ENCODE measurements at places on chromosomes 1 and 21.

- DNase-seq, result no peak
These were observed 24.4 kb downstream of the EFCAB7 start for GRCh38 chr1:63547621-63548294.

DNA sequence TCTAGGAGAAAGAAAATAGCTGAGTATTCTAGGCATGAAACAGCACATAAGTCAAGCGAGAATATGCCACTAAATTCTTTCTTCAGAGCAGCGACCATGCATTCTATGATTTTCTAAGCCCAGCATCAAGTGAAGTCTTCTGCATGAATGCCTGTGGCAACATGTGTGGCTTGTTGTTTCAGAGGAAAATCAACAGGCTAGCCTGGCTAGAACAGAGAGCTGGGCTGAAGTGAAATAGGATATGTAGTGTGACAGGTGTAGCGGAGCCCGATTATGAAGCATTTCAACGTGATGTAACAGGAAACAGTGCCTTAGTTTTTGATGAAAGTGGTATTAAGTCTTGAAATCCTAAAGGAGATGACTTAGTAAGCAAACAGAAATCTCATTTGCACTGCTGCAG, 7.0 kb downstream of the CSDE1 start:
- DNase-seq, result no peak

DNA sequence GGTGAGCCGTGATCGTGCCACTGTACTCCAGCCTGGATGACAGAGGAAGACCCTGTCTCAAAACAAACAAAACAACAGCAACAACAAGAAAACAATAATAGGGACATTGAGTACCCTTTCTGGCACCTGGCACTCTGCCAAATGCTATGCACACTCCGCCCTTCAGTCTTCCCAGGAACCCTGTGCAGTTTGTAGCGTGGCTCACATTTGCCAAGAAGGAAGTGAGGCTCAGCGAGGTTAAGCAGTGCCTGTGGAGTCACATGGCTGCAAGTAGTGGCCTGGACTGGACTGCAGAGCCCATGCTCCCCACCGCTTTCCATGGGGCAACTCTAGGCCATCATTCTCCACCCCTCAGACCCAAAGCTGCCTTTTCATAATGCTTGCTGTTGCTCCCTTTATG, 5.3 kb upstream of the EVA1B start:
- no peak for DNase-seq

DNA sequence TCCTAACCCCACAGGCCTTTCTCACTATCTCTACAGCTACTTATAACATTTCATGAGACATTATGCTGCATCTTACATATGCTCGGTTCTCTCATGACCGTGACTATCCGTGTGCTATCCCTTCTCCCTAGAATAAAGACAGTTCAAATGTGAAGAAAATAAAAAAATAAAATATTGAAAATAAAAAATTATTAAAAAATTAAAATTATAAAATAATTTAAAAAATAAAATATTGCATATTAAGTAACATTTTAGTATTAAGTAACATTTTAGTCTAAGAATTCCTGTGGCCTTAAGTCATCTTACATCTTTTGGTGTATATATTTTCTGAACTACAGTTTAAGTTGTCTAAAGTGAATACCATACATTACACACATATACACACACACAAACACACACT, 415.5 kb downstream of the DPYD start:
- no peak for DNase-seq

DNA sequence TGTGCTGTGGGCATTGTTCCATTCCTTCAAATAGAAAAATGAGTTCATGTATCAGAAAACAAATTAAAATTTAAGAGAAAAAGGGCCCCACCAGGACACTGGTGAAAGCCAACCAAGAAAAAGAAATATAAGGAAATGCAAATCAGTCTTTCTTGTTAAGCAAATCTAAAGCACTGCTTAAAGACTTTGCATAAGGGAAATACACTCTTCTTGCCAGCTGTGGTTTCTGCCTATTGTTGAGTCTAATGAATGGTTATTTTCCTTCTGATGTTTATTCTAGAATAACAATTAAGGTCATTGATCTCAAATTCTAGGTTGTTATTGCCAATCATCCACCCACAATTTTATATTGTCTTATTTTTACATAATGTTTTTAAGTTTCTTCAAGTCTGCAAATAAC, 158.6 kb upstream of the SNX7 start:
- DNase-seq, result no peak

All from putamen (tissue), 1 donor.